ENCODE measurements at places on chromosomes 6 and 20.

GRCh38 chr6:16973545-16974386 is 128.1 kb upstream of the STMND1 start:
- no peak for DNase-seq

DNA sequence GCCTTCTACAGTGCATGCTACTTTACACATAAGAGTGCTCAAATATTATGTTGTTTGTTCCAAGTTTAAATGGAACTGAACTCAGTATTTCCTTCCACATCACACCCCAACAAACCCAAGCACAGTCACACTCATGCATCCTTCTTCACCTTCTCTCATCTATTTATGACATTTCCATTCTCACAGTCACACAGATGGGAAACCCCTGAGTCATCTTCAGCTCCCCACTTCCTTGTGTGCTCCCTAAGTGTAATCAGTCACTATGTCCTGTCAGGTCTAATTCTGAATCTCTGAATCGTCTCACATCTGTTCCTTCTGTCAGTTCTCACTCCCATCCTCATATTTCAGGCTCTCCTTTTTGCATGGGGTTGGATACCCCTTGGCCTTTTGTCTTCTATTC is 96.0 kb downstream of the RIMS1 start:
- DNase-seq: no peak

- no peak for DNase-seq
Observed at GRCh38 chr6:11869672-11870340, 91.2 kb upstream of the ADTRP start.

DNA sequence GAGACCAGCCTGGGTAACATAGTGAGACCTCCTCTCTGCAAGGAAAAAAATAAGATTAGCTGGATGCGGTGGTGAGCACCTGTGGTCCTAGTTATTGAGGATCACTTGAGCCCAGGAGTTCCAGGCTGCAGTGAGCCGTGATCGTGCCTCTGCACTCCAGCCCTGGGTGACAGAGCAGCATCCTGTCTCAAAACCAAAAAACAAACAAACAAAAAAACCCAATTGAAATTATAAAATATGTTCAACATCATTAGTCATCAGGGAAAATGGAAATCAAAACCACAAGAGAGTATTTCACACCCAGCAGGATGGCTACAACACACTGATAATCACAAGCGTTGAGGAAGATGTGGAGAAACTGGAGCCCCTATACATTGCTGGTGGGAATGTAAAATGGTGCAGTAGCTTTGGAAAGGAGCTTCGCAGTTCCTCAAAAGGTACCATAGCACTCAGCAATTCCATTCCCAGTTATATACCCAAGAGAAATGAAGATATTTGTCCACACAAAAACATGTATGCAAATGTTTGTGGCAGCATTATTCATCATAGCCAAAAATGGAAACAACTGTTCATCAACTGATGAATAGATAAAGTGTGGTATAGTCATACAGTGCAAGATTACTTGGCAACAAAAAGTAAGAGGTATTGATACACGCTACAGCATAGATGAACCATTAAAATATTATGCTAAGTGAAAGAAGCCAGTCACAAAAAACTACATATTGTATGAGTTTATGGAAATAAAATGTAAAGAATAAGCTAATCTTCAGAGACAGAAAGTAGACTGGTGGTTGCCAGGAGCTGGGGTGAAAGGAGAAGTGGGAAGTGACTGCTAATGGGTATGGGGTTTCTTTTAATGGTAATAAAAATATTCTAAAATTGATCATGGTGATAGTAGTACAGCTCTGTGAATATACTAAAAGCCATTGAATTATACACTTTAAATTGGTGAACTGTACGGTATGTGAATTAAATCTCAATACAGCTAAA is 38.7 kb upstream of the RIPOR2 start:
- DNase-seq: no peak

- no peak for DNase-seq
Observed at GRCh38 chr6:134424165-134424797, 106.4 kb upstream of the SGK1 start.

DNA sequence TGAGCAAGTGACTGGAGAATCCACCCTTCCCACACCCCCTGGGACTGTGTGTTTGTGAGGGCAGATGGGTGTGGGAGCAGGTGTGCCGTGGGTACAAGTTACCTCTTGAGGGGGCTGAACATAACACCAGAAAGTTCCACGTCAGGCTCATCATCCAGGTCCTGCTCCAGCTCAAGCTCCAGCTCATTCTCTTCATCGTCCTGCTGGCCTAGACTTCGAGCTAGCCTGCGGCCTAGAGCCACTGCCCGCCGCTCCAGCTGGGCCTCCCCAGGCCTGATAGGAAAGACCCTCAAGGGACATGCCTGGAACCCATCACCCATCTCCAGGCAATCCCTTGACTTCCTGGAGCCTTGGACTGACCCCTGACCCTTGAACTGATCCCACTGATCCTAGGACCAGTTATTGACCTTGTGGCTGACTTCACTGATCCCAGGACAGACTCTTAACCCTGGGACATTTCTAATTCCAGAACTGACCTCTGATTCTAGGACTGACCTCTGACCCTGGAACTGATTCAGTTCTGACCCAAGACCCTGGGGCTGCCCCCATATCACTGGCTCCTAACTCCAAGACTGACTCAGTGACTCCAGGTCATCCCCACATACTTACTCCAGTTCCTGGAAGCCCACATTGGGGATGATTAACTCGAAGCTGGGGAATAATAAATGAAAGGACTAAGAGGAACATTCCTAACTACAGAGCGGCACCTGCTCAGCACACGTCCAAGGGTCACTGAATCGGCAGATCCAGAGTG is 11.8 kb upstream of the SPAG4 start:
- DNase-seq: no peak

Measured in NCI-H510A (cell line).